Stimulated activated CD4-positive, alpha-beta T cell treated with anti-CD3 and anti-CD28 coated beads, Interleukin-15, amount 100 ng/mL, for 1 hour (primary cell): ENCODE measurements at places on chromosomes 11 and 22.
A peak's percentile ranks its signal among the peaks of the same experiment; 100 is the strongest.

GRCh38 chr22:22896601-22897000 lies 9.0 kb downstream of the IGLL5 start:
- DNase-seq, result no peak

GRCh38 chr22:50119768-50120251 lies 30.0 kb downstream of the MOV10L1 start:
- no peak for DNase-seq

- no peak for DNase-seq
Measured at GRCh38 chr11:11813288-11813962, 28.3 kb upstream of the USP47 start.

DNA sequence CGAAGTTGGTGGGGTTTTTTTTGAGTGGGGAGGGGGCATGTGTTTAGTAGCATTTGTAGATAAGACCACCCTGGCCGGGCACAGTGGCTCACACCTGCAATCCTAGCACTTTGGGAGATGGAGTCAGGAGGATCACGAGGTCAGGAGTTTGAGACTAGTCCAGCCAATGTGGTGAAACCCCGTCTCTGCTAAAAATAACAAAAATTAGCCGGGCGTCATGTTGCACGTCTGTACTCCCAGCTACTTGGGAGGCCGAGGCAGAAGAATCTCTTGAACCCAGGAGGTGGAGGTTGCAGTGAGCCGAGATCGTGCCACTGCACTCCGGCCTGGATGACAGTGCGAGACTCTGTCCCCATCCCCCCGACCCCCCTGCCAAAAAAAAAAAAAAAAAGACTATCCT lies 34.6 kb downstream of the CECR2 start:
- no peak for DNase-seq

DNA sequence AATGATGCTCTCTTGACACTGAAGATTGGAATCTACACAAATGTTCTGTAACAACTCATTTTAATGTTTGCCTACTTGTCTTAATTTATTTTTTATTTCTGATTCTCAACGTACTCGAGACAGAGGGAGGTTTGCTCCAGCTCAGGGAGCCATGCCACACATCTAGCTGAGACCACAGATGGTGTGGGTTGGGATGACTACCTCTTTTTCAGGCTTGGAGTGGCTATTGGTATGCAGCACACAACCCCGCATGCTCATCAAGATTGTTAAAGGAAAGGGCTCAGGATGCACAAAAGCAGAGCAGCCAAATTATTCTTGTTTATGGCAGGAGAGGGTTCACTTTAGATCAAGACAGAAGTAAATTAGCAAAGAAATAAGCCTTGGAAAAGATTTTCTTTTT lies 424.5 kb downstream of the OPCML start:
- DNase-seq, result no peak

DNA sequence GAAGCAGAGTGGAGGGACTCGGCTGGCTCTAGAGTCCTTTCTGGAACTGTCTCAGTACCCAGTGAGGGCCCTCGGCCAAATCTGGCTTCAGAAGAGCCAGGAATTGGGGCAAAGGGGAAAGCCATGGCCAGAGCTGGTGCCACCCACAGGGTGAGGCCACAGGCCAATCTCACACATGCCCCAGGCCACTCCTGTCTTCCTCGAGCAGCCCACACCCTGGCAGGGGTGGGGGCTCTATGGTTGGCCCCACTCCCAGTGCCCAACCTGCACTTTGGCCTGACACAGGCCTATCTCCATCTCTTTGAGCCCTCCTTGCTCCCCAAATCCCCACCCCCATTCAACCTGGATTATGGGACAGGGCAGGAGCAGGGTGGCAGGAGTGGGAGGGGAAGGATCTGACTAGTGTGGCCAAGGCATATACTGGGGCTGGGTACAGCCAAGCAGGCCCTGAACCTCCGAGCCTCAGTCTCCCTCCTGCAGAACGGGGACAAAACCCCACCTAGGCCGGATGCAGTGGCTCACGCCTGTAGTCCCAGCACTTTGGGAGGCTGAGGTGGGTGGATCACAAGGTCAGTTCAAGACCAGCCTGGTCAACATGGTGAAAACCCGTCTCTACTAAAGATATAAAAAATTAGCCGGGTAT lies 6.9 kb downstream of the TST start:
- no peak for DNase-seq

- no peak for DNase-seq
Measured at GRCh38 chr11:120629407-120630080, 118.0 kb downstream of the GRIK4 start.

- no peak for DNase-seq
Measured at GRCh38 chr11:43992834-43993637, 50.6 kb downstream of the C11orf96 start.

DNA sequence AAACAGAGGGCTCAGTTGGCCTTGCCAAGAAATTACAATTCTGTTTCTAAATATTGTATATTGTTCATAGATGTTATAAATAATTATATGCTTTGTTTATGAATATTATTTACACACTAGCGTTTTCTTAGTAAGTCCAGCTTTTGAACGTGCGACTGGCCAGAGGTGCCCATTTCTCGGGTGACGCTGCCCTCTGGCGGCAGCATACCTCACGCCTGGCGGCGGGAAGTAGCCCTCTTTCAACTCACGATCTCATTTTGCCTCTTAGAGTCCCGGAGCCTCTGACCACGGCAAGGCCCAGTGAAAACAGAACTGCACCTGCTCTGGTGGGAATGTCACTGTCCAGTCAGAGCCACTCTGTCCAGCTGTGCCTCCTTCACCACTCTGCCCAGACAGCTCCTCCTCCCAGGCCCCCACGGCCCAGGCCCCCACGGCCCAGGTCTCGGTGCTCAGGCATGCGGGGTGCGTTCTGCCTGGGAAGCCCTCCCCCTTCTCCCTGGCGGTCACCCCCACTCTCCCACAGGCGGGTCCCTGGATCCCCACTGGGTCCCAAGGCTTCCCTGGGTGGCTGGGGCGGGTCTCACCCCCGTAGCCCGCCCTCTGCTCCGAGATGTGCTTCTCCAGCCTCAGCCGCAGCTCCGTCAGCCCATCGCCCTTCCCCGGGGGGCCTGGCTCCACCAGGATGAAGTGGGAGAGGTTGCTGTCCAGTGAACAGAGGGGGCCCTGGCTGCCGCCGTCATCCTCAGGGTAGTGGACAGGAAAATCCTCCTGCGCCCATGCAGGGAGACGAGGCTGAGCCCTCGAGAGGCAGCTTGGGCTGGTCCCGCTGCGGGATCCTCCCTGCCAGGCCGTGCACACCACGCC lies 19.3 kb downstream of the TSSC4 start:
- DNase-seq, result peak; percentile 45

DNA sequence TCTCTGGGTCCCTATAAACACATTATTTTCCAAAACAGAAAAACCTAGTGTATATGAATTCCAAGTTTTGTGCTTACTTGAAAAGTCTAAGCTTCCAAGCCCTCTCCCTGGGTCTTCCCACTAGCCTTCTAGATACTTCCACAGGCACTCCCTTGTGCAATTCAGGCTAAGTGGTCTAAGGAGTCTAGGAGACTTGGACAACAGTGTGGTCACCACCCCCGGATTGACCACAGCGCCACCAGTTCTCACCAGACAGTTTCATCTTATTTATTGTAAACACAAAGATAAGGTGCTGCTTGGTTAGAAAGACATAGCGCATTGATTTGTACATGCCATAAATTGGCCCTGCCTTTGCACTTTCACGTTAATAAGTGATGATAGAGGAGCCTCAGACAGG lies 623.9 kb downstream of the OPCML start:
- DNase-seq, result no peak

- DNase-seq, result no peak
Measured at GRCh38 chr11:128915149-128915521, 24.0 kb downstream of the KCNJ5 start.

- DNase-seq, result no peak
Measured at GRCh38 chr11:74319139-74319816, 7.8 kb upstream of the P4HA3 start.

DNA sequence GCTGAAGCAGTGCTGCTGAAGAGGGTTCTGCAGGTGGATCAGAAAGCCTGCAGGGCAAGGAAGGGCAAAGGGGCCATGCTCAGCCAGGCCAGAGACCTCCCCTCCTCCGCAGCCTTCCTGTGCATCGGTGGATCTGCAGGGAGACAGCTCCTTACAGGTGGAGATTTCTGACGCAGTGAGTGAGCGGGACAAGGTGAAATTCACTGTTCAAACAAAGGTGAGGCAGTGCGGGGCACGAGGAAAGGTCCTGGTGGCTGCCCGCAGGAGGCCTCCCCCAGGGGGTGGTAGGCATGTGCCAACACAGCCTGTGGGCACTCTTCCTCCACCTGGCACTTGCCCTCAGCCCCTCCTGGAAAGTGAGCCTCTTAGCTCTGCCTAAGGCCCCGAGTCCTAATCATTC lies 8.6 kb downstream of the CFL1 start:
- no peak for DNase-seq

GRCh38 chr11:20559523-20560300 lies 39.7 kb upstream of the SLC6A5 start:
- no peak for DNase-seq

DNA sequence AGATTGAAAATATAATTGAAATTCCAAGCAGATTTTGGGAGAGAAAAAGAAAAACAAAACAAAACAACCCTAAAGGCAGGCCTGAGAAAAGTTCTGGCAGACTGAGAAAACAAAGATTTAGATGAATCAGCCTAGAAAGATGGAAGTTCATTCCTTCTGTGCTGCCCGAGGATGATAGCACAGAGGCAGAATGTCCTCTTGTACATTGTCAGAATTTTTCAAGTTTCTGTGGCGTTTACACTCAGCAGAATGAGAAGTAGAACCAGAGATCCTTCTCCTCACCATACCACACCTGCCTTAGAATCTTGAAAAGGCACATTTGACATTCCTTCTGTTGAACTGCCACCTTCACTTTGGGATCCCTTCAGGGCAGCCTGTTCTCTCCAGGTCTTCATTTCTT lies 62.5 kb upstream of the IZUMO1R start:
- no peak for DNase-seq

GRCh38 chr11:127625402-127625801 lies 624.8 kb upstream of the KIRREL3 start:
- no peak for DNase-seq

DNA sequence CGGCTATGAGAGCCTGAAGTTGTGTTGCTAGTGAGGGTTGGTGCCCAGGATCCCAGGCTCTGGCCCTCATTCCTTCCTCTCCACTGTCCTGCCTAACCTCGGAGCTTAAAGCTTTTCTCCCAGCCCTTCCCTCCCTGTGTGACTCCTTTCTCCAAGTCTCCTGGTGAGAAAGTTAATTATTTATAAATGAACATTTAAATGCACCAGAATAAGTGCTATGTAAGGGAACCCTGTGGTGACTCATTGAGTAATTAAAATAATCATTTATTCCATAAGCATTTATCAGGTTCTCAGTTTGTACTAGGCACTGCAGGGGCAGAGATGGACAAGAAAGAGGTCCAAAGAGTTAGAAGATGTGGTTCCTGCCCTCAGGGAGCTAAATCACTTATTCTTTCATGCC lies 89.1 kb upstream of the ISX start:
- DNase-seq, result no peak

DNA sequence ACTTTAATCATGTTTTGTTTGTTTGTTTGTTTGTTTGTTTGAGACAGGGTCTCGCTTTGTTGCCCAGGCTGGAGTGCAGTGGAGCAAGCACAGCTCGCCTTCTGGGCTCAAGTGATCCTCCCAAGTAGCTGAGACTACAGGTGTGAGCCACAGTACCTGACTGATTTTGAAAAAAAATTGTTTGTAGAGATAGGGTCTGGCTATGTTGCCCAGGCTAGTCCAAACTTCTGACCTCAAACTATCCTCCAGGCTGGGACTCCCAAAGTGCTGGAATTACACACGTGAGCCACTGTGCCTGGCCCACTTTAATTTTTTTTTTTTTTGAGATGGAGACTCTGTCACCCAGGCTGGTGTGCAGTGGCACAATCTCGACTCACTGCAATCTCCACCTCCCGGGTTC lies 74.8 kb upstream of the CLDN5 start:
- DNase-seq, result no peak

DNA sequence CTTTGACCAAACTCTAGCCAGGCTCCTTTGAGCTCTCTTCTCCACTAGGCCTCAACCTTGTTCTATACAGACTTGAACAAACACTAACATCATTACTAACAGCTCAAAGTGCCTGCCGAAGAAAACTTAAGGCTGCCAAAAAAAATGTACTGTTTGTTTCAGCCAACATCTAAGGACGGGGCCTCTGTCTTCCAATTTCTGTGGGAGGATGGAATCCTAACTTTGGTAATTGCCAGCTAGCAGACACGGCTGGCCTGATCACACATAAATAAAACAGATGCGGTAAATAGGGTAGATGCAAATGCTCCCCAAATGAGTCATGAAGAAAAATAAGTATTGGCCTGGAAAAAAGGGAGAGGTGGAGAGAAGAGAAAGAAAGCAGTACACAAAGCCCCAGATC lies 394.3 kb downstream of the TMEM135 start:
- no peak for DNase-seq

DNA sequence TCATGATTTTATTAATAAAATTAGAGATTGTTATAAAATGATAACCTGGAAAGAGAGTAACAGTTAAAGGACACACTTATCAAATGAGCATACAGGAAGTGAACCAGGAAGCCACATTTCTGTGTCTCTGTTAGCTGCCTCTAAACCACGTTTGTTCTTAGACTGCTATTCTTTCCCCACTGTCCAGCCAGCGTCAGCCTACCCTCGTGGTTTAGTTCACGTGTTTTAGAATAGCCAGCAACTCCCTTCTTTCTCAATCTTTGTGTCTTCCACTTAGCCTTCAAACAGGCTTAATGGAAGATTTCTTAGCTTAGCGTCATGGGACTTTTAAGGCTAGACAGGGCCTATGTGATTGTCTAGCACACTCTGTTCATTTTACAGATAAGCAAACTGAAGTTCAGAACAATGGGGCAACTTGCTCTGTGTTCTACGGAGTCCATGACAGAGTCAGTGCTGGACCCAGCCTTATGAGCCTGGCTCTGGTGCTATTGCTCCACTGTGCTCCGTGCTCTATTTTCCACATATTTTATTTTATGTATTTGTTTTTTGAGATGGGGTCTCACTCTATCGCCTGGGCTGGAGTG lies 27.2 kb downstream of the GRAMD1B start:
- DNase-seq, result no peak

- DNase-seq, result no peak
Measured at GRCh38 chr11:61345954-61346843, 13.2 kb downstream of the TKFC start.
